ENCODE measurements at places on chromosomes 2 and 18.
A peak's percentile ranks its signal among the peaks of the same experiment; 100 is the strongest.

- DNase-seq = no peak
Measured at GRCh38 chr2:113910110-113910717, 20.3 kb downstream of the ACTR3 start.

DNA sequence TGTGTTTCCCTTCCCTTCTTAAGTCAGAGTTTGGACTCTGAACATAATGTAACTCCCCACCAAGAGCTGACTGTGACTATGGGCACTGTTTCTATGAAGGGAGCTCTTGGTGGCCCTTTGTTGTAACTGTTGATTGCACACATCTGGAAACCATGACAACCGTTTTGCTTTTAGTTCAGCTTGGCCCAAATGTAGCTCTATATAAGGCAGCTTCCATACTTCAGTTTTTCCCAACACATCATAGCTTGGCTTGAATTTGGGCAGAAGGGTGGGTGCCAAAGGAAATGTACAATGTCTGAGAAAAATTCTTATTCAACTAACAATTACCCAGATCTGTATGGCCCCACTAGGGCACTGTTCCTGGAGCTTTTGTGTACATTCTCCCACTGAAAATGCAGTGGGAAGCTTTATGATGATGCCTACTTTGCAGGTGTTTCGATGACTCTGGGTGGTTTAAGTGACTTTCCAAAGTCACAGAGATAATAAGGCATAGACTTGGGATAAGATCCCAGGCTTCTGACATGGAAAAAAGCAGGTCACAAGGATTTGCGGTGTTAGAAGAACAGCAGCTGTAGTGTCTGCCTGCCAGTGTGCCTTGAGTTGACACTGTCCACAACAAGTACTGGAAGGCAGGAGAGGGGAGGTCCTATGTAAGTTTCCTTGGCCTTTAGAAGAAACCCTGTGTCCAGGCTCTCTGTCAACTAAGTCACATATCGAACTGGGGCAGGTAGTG, 2.4 kb upstream of the CETN1 start:
- no peak for DNase-seq

GRCh38 chr2:207258263-207258991, 92.7 kb upstream of the KLF7 start:
- DNase-seq = peak; percentile 9

DNA sequence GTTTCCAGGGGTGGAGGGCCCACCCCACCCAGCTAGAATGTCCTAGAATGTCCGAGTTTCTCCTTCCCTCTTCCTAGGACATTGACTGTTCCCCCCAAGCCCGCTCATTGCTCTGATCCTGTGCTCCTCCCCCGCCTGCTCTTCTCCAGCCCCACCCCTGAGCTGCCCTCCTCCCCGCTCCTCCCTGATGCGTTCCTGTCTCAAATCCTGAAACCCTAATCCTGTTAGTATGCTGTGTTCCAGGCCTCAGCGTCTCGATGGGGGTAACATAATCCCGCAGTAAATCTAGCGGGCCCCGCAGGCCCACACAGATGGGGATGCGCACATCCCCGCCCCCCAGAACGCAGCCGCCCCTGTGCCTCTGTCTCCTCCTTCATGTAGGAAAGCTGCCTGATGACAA, 51.3 kb downstream of the NRP2 start:
- DNase-seq = no peak

- no peak for DNase-seq
Measured at GRCh38 chr18:25604196-25604893, 252.4 kb upstream of the ZNF521 start.

DNA sequence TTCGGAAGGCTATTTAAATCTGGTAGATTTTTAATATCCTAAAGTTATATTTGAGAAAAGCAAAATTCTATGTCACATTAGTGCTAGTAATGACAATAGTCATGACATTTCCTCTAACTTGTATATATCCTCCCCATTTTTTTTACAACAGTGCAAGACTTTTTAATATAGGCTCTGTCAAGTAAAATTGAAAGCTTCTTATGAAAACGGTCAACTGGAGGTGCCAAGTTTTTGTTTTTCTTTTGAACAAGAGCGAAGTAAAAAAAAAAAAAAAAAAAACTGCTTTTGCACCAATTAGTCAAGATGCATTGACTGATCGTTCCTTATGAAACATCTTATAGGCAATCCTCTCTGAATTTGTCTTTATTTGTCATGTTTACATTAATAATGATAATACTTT, 389.3 kb downstream of the STK39 start:
- DNase-seq = no peak

DNA sequence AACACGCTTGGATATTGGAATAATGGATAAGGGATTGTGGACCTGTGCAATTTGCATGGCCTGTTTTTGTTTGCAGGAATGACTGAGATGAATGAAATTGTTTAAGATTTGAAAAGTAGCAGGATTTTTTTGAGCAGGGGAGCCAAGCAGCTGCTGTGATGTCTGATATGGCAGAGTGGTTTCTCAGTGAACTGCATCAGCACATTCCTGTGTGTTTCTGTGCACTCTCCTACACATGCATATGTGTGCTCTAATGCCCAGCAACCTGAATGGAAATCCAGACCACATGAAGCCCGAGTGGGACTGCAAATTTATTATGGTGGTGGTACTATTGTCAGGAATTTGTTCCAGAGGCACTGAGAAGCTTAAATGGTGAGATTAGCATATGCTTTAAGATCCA, 161.7 kb downstream of the PARD3B start:
- DNase-seq = no peak

Data from NCI-H1092 (cell line).